ENCODE measurements at places on chromosomes 3 and 15. TPM values are rescaled to one million over a fixed set of nuclear protein-coding genes. Genes with fewer than 3 reads are reported as not detected.

The SYNPR gene
- not detected for total RNA-seq

The CCNB2 gene
- 0.74 TPM for total RNA-seq

The FGF7 gene
- total RNA-seq = 38.9 TPM

The PRR20G gene
- total RNA-seq = not detected

All from ovary (tissue), 10 donors.